ENCODE measurements at places on chromosomes 6 and 20.

GRCh38 chr20:49210757-49211110 is 8.5 kb upstream of the DDX27 start:
- no peak for DNase-seq

DNA sequence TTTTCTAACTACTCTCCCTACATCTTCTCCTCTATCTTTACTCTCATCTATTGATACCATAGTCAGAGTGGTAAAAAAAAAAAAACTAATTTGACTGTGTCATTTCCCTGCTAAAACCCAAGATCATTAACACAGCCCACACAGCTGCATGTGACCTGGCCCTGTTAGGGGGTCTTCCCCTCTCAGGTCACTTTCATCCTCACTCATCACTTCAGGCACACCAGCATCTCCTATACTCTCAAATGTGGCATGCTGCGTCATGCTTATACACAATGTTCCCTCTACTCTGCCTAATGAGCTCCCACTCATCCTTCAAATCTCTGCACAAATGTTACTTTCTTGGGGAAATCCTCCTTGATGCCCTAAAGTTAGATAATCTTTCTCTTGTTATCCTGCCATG is 86.8 kb downstream of the CDK19 start:
- DNase-seq: no peak

DNA sequence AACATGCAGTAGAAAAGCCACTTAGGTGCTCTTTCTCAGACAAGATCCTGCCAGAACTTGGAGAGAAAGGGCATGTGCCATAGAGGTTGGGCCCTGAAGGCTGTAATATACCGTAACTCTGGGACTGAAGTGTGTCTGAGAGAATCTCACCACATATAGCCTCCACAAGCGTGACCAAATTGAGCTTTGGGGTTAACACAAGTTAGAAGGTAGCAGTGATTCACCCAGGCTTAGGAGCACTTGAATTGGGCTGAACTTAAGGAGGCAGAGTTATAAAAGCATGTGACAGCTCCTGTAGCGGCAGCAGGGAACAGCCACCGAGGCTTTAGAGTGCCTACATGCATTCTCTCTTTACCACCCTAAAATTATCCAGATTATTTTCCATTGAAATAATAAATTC is 361.6 kb downstream of the PHF3 start:
- DNase-seq: no peak

GRCh38 chr20:62900692-62901584 is 25.4 kb downstream of the DIDO1 start:
- DNase-seq: no peak

GRCh38 chr6:33513213-33513612 is 58.8 kb downstream of the ZBTB9 start:
- DNase-seq: no peak

GRCh38 chr20:63290677-63291472 is 2.1 kb upstream of the COL20A1 start:
- peak; percentile 86 for DNase-seq

- no peak for DNase-seq
These were observed 79.4 kb upstream of the PRSS16 start for GRCh38 chr6:27168108-27168507.

- no peak for DNase-seq
These were observed 311.4 kb downstream of the HACE1 start for GRCh38 chr6:104548297-104548696.

DNA sequence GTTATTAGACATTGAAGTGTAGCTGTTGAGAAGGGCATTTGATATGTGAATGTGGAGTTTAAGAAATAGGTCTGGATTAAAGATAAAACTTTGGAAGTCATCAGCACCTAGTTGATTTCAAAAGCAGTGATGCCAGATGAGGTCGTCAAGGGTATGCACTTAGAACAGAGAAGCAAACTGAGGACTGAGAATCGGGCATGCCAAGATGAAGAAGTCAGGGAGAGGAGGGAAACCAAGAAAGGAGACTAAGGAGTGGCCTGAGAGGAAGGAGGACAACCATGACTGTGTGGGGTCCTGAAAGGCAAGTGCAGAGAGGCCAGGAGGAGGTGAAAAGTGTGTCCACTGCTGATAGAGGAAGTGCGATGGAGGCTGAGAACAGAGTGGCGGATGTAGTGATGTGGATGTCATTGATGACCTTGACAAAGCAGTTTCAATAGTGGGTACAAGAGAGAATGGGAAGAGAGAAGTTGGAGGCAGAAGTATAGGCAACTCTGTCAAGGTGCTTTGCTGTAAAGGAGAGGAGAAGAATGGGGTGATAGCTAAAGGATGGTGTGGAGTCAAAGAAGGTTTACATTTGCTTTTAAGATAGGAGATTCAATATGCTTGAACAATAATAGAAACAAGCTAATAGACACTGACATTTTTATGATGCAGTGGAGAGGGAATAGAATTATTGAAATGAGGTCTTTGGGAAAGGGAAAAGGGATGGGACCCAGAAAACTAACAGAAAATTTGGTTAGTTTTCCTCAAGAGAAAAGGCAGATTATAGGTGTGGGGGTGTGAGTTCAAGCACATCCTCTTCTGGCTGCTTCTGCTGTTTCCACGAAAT is 139.7 kb upstream of the TMEM170B start:
- no peak for DNase-seq

GRCh38 chr6:70198785-70199184 is 104.1 kb downstream of the COL9A1 start:
- no peak for DNase-seq

- no peak for DNase-seq
These were observed 12.1 kb upstream of the REPS1 start for GRCh38 chr6:138999949-139000725.

GRCh38 chr6:12923644-12924235 is 207.2 kb downstream of the PHACTR1 start:
- DNase-seq: no peak

GRCh38 chr20:49786196-49786595 is 26.4 kb upstream of the SLC9A8 start:
- DNase-seq: no peak

GRCh38 chr20:59958123-59958522 is at the start of gene CDH26:
TSS of gene CDH26 (plus strand) at chr20:59958423. CDS start at chr20:59958727, 304 bp downstream.
- no peak for DNase-seq

DNA sequence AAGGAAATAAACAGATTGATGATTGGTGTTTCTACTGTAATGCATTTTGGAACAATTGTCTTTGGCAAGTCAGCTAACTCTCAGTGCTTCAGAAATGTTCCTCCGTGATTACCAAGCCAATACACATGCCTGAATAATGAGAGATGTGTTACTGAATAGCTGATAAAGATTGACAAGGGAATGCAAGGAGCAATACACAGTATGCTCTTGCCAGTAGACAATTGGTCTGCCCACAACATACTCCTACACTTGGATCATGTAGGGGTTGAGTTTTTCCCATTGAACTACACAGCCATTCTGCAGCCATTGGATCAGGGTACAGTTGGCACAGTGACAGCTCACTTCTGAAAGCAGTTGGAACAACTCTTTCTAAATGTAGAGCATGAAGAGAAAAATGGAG is 5.6 kb upstream of the GJB7 start:
- no peak for DNase-seq

DNA sequence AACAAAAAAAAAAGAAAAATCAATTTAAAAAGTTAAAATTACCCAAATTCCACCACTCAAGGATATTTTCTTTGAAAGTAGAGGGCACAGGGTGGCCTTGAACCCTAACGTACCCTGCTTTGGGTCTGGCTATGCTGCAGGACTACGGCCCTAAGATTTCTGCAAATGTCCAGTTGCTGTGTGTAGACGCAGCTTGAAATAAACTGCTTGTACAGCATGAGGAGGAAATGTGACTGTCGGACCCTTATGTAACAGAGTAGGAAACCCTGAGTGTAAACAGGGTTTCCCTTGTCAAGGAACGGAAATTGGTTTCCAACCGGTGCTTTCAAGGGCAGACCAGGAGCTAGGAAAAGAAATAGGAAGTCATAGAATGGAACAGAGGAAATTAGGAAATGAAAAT is 60.7 kb upstream of the SHLD1 start:
- no peak for DNase-seq

GRCh38 chr20:15930311-15931305 is 642.6 kb downstream of the KIF16B start:
- DNase-seq: no peak

DNA sequence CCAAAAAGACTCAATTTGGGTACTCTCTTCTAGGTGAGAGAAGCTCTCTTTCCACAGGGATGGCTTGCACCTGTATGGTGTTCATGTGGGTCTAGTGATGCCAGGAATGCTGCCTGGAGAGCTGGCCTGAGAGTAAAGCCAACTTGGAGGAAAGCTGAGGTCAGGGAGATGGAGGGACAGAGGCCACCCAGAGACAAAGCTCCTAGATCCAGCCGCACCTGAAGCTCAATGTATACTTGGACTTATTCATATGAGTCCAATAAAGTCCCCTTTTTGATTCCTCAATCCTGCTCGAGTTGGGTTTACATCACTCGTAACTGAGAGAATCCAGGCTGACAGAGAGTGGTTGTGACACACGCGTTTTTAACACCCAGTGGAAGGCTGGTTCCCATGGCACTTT is 33.8 kb downstream of the SULF2 start:
- no peak for DNase-seq

GRCh38 chr6:147078106-147078505 is 126.1 kb upstream of the STXBP5 start:
- DNase-seq: no peak

- no peak for DNase-seq
These were observed 74.4 kb downstream of the ELOVL4 start for GRCh38 chr6:79872986-79873385.

- no peak for DNase-seq
These were observed 391.8 kb downstream of the ARHGAP18 start for GRCh38 chr6:129317931-129318820.

DNA sequence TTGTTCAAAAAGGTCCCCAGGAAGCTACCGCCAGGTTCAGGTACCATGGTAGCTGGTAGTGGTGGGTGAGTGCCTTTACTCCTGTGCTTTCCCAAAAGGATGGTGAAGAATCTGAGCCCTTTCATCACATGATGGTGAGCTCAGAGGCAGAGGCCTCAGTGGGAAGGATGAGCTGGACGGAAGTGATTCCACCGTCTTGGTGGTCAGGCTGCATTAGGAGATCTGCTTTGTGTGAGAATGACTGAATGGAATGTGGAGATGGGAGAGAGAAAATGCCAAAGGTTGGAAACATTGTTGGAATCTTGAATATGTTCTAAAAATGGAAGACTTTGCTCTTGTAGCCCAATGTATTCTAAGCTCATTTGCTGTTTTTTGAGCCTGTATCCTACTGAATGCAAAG is 108.1 kb upstream of the SCP2D1 start:
- no peak for DNase-seq

GRCh38 chr6:39322306-39322850 is at the start of gene KCNK16:
TSS of gene KCNK16 (minus strand) at chr6:39322702. CDS start at chr6:39322540, 162 bp downstream.
- DNase-seq: no peak

DNA sequence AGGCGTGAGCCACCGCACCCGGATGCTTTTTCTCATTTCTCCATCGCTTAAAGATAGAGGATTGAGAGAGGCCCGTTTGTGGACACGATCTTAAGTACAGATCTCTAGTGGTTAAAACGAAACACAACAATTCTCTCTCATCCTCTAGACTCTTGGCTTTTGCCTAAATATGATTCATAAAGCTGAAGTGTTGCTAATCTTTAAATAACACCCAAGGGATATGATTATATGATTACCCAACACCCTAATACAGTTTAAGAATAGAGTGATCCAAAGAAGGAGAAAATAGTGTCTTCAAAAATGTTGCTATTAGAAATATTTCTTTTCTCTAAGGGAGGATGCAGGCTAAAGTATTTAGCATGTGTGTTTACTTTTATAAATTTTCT is 50.4 kb downstream of the MTHFD1L start:
- no peak for DNase-seq

- no peak for DNase-seq
These were observed 37.2 kb downstream of the CST9L start for GRCh38 chr20:23530937-23531567.

DNA sequence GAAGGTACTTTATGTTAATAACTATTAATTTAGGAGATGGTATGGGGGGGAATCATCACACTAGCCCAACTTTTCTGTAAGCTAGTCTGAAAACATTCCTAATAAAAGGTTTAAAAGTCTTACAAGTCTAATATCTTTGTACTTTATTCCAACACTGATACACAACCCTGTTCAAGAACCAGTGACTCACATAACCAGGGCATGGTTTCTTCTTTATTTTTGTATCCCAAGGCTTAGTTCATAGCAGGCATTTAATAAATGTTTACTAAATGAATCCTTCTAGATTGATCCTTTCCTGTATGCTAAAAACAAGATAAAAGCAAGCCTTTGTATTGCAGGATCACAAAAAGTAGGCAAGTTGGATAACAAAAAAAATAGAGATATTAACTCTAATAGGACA is 9.7 kb downstream of the PNISR start:
- DNase-seq: no peak

GRCh38 chr6:41047306-41047705 is 5.0 kb downstream of the TSPO2 start:
- DNase-seq: peak; percentile 17

- DNase-seq: no peak
These were observed 11.2 kb downstream of the SLC35A1 start for GRCh38 chr6:87483929-87484328.

DNA sequence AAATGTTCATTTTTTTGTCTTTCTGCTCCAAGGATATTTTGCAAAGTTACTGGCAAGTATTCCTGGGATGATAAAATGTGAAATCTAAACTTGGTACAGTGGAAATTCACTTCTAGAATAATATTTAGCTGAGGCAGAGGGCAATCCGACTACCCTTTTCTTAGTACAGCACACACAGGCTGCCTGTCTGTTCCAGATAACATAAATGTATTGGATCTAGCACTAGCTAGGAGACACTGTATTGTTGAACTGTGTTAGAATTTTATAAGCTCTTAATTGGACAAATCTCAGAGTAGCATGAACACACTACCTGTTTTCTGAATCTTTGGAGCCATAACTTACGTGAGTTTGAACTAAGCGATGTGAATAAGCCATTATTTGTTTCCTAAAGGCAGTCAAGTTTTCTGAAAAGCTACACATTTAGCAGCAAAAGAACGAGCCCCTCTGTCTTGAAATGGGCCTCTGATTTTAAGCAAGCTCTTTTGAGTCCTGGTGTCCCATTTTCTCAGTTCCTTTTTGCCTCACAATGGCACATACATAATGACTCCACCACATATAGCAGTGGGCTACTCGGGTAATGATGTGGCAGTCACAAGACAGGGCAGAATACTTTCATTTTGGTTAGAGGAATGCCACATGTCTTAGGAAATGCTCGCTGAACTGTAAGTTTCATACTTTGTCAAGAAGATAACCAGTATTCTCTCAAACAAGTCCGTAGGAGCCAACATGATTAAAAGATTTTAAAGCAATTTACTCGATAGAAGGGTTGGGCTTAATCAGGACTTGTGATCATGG is 116.5 kb upstream of the ESR1 start:
- DNase-seq: no peak

GRCh38 chr20:38108438-38108985 is 56.6 kb downstream of the TGM2 start:
- no peak for DNase-seq

GRCh38 chr6:99609905-99610489 is 3.4 kb downstream of the PRDM13 start:
- DNase-seq: no peak

- DNase-seq: no peak
These were observed 138.3 kb upstream of the TSHZ2 start for GRCh38 chr20:52833901-52834300.

- DNase-seq: no peak
These were observed 566.4 kb upstream of the MMS22L start for GRCh38 chr6:97849390-97849789.

All from activated effector memory CD4-positive, alpha-beta T cell treated with anti-CD3 and anti-CD28 coated beads, Interleukin-2, amount 50 U/mL, for 16 hours (primary cell).